ENCODE measurements at places on chromosomes 4 and X.

- DNase-seq: no peak
Observed at GRCh38 chr4:127509155-127509554, 123.6 kb upstream of the INTU start.

- DNase-seq: no peak
Observed at GRCh38 chr4:119683518-119683917, 54.9 kb upstream of the PDE5A start.

- no peak for DNase-seq
Observed at GRCh38 chr4:135177321-135177720, 975.7 kb upstream of the PABPC4L start.

DNA sequence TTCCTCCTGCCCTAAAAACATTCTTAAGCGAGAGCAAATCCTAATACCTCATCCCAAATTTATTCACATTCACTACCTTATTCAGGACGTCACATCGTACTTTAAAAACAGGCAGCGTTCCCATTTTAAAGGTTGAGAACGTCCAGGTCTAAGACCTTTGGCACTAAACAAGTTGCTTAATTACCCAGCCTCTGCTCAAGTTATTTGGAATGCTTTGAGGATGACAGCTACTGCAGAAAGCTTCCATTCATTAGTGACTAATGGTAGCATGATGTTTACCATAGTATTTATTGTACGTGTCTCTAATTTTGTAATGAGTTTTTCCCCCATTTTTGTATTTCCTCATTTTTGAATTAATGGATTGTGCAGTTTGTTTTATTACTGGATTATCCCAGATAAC lies 1.5 kb downstream of the USP38 start:
- DNase-seq: no peak

All from upper lobe of left lung (tissue), 6 donors.